ENCODE measurements at places on chromosomes 11 and 22. TPM values are rescaled to one million over a fixed set of nuclear protein-coding genes. Genes with fewer than 3 reads are reported as not detected.

Gene OLFML1
- total RNA-seq, result 8.7 TPM

Gene PGR
- 25.2 TPM for total RNA-seq

Gene OR52N4
- not detected for total RNA-seq

DNA sequence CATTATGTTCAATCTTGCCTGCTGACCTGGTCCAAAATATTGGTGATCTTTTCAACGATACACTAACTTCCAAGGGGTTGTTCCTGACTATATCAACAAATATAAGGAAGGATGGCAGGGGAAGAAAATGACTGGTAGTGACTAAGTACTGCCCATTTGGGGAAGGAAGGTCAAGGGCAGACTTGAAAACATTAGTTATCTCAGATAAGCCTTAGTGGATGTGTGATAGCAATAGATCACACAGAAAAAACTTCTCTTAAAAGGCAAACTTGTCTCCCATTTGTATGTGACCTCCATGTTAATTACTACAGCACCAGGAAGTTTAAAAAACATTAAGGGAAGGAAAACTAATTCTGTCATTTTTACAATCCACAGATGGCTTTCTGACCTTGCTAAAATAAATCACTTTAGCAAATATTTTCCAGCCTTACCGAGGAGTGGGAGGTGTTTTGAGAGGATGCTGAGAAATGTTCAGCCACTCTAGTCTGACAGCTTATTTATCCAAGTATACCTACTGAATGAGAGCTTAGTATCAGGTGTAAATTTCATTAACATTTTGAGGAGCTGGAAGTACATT lies 88.2 kb upstream of the DDI1 start:
- H3K4me1 ChIP-seq, result peaks cover 26% of the 10 kb centered on the region
- no peaks in the 10 kb centered on the region for H3K36me3 ChIP-seq
- H3K27me3 ChIP-seq, result no peaks in the 10 kb centered on the region
- H3K4me3 ChIP-seq, result no peak overlapping the region
- no peak overlapping the region for H3K27ac ChIP-seq

DNA sequence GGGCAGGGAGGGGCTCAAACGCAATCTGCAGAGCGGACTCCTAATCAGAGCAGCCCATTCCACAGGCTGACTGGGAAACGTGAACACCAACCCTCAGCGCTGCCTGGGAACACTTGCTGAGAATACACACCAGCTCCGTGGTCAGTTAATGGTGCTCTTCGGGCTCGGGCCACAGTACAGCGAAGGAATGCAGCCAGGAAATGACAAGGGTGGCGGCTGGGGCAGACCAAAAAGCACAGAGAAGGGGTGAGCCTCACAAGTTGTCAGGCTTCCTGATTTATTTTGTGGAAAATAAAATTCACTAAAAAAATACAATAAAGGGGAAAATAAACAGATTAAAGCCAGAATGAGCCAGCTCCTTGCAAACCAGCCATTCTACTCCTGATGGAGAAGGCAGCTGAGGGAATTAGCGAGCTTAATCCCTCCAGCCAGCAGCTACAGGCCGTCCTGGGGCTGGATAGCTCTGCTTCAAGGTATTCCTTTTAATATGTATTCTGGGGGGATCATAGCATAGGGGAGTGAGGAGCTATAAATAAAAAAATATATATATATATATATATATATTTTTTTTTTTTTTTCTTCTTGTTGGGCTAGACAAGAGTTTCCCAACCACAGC lies 165.5 kb upstream of the NTM start:
- no peaks in the 10 kb centered on the region for H3K27me3 ChIP-seq
- no peak overlapping the region for H3K4me3 ChIP-seq
- H3K36me3 ChIP-seq, result no peaks in the 10 kb centered on the region
- no peak for DNase-seq
- no peaks in the 10 kb centered on the region for H3K4me1 ChIP-seq

DNA sequence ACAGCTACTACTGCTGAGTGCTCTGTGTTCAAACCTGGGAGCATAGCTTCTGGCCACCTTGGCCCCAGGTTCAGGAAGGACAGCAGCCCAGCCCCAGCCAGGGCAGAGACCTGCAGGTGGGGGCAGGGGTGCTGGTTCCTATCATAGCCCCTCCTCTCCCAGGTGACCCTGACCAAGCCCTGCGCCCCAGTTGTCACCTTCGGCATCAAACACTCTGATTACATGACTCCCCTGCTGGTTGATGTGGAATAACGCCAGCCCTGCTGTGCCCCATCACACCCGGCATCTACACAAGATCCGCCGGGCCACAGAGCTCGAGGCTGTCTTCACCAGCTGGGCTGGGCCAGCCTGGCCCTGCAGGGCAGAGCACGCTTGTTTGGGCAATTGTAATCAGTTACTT lies 6.9 kb downstream of the SCGB1C1 start:
- no peak for DNase-seq
- H3K36me3 ChIP-seq, result peaks cover 14% of the 10 kb centered on the region
- H3K4me3 ChIP-seq, result no peak overlapping the region
- H3K27ac ChIP-seq, result no peak overlapping the region
- H3K27me3 ChIP-seq, result no peaks in the 10 kb centered on the region

DNA sequence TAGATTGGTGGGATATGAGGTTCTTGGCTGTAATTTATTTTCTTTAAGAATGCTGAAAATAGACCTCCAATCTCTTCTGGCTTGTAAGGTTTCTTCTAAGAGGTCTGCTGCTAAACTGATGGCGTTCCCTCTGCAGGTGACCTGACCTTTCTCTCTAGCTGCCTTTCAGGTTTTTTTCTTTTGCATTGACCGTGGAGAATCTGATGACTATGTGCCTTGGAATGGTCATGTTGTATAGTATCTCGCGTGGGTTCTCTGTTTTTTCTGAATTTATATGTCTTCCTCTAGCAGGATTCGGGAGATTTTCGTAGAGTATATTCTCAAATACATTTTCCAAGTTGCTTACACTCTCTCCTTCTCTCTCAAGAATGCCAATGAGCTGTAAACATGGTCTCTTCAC lies 122.2 kb downstream of the DDX10 start:
- H3K27ac ChIP-seq, result no peak overlapping the region
- H3K4me3 ChIP-seq, result no peak overlapping the region
- no peaks in the 10 kb centered on the region for H3K27me3 ChIP-seq
- no peaks in the 10 kb centered on the region for H3K4me1 ChIP-seq
- DNase-seq, result no peak

- peak overlapping the region; percentile 99 for H3K27ac ChIP-seq
- H3K4me3 ChIP-seq, result no peak overlapping the region
- DNase-seq, result no peak
- H3K4me1 ChIP-seq, result peaks cover 19% of the 10 kb centered on the region
Measured at GRCh38 chr22:39432361-39432811, 24.4 kb upstream of the MGAT3 start.

- no peak overlapping the region for H3K27ac ChIP-seq
- no peaks in the 10 kb centered on the region for H3K4me1 ChIP-seq
- H3K4me3 ChIP-seq, result no peak overlapping the region
- DNase-seq, result no peak
Measured at GRCh38 chr11:134488512-134488911, 76.5 kb upstream of the B3GAT1 start.

DNA sequence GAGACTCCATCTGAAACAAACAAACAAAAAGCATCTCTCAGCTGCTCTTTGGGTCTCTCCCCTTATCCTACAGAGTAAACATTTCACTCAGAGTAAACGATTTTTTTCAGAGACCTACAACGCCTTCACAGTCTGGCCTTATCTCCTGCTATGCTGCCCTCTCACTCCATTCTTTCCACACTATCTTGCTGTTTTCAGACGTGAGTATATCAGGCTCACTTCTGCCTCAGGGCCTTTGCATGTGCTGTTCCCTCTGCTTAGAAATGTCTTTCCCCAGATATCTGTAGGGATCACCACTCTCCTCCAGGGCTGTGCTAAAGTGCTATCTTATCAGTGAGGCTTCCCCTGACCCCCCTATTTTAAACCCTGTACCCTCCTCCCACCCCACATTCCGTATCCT lies 6.5 kb downstream of the RIBC2 start:
- H3K4me1 ChIP-seq, result no peaks in the 10 kb centered on the region
- H3K4me3 ChIP-seq, result no peak overlapping the region
- no peak for DNase-seq
- H3K27ac ChIP-seq, result no peak overlapping the region
- no peaks in the 10 kb centered on the region for H3K27me3 ChIP-seq
- no peaks in the 10 kb centered on the region for H3K36me3 ChIP-seq

DNA sequence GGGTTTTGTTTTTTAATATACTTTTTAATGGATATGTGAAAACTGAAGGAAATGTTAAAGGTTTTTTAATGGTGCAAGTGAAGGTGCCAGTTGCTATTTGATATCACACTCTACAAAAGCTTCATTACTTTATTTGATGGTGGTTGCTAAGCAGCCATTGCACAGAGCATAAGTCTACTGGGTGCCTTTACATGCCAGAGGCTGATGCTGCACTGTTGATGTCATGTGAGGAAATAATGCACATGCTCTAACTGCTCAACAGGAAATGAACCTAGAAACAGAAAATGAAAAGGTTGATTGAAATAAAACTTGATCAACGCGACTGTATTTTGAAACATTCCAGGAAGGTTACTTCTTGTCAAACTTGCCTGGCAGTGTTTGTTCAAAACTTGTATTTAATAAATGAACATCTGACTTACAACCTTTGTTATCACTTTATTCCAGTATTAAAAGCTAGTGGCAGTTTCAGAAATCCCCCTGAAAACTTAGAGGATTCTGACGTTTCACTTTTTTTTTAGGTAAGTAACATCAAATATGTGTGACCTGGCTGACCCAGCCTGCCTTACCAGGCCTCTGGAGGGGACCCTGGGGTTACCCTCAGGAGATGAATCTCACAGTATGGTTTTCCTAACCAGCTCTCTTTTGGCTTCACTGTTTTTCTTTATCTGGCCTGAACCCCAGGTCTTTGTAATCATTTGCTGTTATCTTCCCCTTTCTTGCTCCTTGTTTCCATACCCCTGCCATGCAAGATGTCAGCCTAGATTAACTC lies 2.4 kb upstream of the ATP5MG start:
- H3K36me3 ChIP-seq, result peaks cover 18% of the 10 kb centered on the region
- no peaks in the 10 kb centered on the region for H3K27me3 ChIP-seq
- H3K27ac ChIP-seq, result no peak overlapping the region
- H3K4me3 ChIP-seq, result no peak overlapping the region

GRCh38 chr22:40452730-40453487 lies 82.5 kb downstream of the SGSM3 start:
- DNase-seq, result no peak
- no peak overlapping the region for H3K4me3 ChIP-seq
- no peak overlapping the region for H3K27ac ChIP-seq
- H3K4me1 ChIP-seq, result peaks cover 44% of the 10 kb centered on the region
- H3K36me3 ChIP-seq, result no peaks in the 10 kb centered on the region
- H3K27me3 ChIP-seq, result no peaks in the 10 kb centered on the region

DNA sequence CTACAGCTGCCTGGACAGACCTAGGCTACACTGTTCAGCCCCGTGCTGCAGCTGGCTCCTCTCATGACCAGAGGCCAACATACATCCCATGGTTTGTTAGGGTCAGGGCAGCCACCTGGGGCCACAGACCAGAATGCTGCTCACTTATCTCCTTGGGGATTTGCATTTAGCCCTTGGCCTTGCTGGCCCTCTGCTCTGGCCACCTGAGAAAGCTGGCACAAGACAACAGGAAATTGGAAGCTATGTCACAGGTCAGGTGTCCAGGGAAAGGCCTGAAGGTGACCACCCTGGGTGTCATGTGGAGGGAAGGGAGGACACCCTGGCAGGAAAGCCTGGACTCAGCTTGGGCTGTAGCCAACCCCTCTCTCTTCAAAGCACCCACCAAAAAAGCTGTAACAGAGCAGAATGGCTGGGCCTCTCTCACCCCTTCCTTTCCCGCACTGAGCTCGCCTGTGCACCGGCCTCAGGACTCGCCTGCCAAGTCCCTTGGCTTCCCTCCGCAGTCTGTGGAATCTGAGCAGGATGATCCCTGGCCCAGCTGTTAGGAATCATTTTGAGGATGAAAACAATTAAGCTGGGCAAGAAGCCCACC lies 86.3 kb downstream of the SNX19 start:
- no peak overlapping the region for H3K27ac ChIP-seq
- DNase-seq, result no peak

DNA sequence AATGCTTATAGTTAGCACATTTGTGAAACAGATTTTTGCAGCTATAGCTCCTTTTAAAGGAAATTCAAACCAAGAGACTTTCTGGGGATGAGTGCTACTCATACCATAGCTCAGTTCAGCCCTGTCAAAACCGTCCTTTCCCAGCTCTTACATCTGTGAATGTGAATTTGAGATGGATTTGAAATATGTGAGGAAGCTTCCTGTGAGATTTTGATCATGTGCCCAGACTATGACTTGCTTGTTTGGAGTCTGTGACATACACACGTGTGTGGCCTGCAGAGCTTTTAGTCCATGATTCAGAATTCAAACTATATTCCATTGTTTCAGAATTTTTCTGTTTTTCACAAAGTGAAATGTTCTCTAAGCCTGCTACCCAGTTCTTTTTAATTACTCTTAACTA lies 4.4 kb upstream of the MMP1 start:
- H3K4me3 ChIP-seq, result no peak overlapping the region
- H3K36me3 ChIP-seq, result no peaks in the 10 kb centered on the region
- no peak for DNase-seq
- H3K4me1 ChIP-seq, result no peaks in the 10 kb centered on the region
- no peak overlapping the region for H3K27ac ChIP-seq

- H3K4me1 ChIP-seq, result peaks cover 26% of the 10 kb centered on the region
- no peaks in the 10 kb centered on the region for H3K27me3 ChIP-seq
- H3K36me3 ChIP-seq, result no peaks in the 10 kb centered on the region
- no peak overlapping the region for H3K27ac ChIP-seq
Measured at GRCh38 chr11:78798663-78799062, 224.0 kb upstream of the NARS2 start.

- no peaks in the 10 kb centered on the region for H3K27me3 ChIP-seq
- DNase-seq, result no peak
- H3K4me3 ChIP-seq, result no peak overlapping the region
Measured at GRCh38 chr11:66035653-66036333, 9.5 kb upstream of the CATSPER1 start.

DNA sequence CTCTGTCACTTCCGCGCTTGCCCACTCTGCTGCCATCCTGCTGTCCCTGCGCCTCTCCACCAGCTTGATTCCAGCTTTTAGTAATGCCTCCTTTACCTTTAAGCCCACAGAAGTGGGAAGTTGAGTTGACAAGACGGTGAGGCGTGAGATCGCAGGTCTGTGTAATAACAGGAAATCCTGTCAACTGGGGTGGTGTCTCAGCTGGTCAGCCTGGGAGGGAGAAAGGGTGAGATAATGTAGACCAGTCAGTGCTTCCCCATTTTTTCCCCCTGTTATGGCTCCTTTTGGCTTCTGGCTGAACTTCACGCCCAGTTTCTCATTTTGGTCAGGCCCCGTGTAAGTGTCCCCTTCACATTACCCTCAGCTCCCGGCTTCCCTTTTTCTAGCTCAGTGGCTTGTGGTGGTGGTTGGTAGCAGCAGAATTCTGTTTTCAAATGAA lies 98.9 kb downstream of the TRAF6 start:
- peak; percentile 11 for DNase-seq
- H3K36me3 ChIP-seq, result no peaks in the 10 kb centered on the region
- H3K4me1 ChIP-seq, result peaks cover 14% of the 10 kb centered on the region
- H3K27ac ChIP-seq, result no peak overlapping the region
- no peak overlapping the region for H3K4me3 ChIP-seq

GRCh38 chr11:103536335-103536722 lies 427.1 kb downstream of the DYNC2H1 start:
- peak overlapping the region; percentile 40 for H3K4me3 ChIP-seq
- no peaks in the 10 kb centered on the region for H3K27me3 ChIP-seq
- no peak for DNase-seq
